Mesendoderm (in vitro differentiated cells): ENCODE measurements at places on chromosomes 6 and 20.

DNA sequence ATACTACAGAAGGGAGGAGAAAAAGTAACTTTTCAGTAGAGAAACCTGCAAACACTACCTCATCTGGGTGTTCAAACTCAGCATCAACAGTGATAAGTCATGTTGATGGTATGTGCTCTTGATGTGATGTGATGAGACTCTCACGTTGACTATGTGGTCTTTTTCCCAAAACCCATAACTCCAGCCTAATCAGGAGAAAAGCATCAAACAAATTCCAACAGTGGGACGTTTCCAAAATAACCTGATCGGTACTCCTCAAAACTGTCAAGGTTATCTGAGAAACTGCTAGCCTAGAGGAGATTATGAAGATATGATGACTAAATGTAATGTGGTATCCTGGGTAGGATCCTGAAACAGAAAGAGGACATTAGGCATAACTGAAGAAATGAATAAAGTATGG, 41.9 kb upstream of the TAB2 start:
- no peak overlapping the region for H3K27ac ChIP-seq
- H3K4me3 ChIP-seq, result no peak overlapping the region
- no peaks in the 10 kb centered on the region for H3K27me3 ChIP-seq
- H3K36me3 ChIP-seq, result no peaks in the 10 kb centered on the region
- H3K4me1 ChIP-seq, result no peaks in the 10 kb centered on the region

- no peak overlapping the region for H3K4me3 ChIP-seq
- no peak for DNase-seq
- H3K36me3 ChIP-seq, result no peaks in the 10 kb centered on the region
These were observed 24.1 kb upstream of the IPCEF1 start for GRCh38 chr6:154380741-154381140.

DNA sequence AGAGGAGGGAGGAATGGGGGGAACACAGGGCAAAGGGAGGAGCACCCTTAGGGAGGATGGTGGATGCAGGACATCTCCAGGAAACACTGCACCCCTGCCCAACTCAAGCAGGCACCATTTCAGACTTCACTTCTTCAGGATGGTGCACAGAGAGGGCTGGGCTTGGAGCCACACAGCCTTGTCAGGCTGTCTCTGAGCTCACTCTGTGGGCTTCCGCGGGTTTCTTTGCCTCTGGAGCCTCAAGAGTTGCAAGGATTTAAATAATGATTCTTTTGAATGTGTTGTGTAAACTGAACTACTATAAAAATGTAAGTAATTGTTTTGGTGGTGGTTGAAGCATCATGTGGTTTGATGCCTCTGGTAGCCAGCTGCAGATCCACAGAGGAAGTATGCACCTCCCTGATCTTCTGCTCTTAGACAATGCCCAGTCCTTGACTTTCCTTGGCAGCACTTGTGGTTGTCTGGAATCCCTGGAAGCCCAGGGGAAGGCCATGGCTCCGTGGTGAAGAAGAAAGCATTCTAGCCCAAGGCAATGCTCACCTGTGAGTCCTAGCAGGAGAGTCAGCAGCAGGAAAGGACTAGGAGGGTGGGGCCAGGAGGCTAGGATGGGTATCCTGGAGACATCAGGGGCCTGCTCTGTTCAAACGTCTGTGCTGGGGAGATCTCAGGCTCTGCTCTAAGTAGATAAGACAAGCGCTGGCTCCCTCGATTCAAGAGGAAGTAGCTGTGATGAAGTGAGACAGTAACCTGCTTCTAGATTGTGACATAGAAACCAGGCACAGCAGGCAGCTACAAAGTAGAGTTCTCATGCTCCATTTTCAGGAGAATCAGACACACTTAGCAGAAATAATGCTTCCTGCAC, 50.2 kb upstream of the SIRPG start:
- H3K4me1 ChIP-seq, result no peaks in the 10 kb centered on the region
- H3K4me3 ChIP-seq, result no peak overlapping the region
- H3K27ac ChIP-seq, result no peak overlapping the region
- H3K36me3 ChIP-seq, result no peaks in the 10 kb centered on the region
- H3K27me3 ChIP-seq, result no peaks in the 10 kb centered on the region

- H3K27me3 ChIP-seq, result no peaks in the 10 kb centered on the region
- H3K36me3 ChIP-seq, result no peaks in the 10 kb centered on the region
- DNase-seq, result peak; percentile 7
- H3K4me3 ChIP-seq, result no peak overlapping the region
- no peaks in the 10 kb centered on the region for H3K4me1 ChIP-seq
- no peak overlapping the region for H3K27ac ChIP-seq
These were observed 124.0 kb downstream of the PLCB1 start for GRCh38 chr20:8255945-8256632.

GRCh38 chr6:141359953-141360352, 772.8 kb upstream of the GJE1 start:
- H3K27ac ChIP-seq, result no peak overlapping the region
- no peaks in the 10 kb centered on the region for H3K36me3 ChIP-seq
- H3K27me3 ChIP-seq, result no peaks in the 10 kb centered on the region
- H3K4me1 ChIP-seq, result no peaks in the 10 kb centered on the region

- H3K4me1 ChIP-seq, result peaks cover 10% of the 10 kb centered on the region
- H3K27ac ChIP-seq, result no peak overlapping the region
- no peaks in the 10 kb centered on the region for H3K27me3 ChIP-seq
- no peaks in the 10 kb centered on the region for H3K36me3 ChIP-seq
These were observed 190.8 kb upstream of the BMP2 start for GRCh38 chr20:6576726-6577125.

DNA sequence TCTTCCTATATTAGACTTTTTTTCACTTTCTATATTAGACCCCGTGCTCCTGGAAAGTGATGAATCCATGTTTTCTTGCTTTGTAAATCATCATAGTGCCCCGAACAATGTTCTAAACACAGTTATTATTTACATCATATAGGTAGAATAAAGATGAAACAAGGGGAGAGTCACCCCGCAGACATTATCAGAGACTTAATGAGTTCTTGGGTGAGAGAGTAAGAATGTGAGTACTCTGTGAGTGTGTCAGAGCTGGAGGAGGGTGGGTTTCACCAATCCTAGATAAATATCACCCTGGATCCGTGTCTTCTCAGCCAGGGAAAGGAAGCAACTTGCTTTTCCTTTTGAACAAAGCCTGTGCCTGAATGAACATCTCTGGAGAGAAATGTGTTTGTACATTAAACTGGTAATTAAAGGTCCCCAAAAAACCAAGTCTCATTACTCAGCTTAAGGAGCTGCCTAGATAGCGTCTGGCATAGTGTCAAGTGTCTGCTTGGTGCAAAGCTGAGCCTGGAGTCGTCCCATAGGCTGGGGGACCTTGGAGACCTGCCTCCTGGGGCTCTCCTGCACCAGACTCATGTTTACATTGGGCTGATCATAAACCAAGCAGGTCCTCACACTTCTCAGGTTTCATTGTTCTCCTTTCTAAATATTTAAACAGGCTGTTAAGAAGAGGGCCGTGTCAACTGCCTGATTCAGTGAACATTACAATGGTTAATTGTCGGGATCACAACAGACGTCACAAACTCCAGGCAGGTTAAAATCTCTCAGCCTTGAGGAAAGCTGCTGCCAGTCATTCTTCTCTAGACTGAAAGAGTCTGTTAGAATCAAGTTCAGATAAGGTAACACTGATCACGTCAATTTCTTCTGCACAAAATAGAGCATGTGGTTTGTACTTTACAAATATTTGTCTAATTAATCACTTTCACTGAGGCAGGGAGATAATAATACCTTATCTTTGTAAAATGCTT, 179.7 kb upstream of the MYLIP start:
- peak; percentile 61 for DNase-seq
- peaks cover 2% of the 10 kb centered on the region for H3K4me1 ChIP-seq
- H3K4me3 ChIP-seq, result no peak overlapping the region
- no peak overlapping the region for H3K27ac ChIP-seq
- H3K36me3 ChIP-seq, result no peaks in the 10 kb centered on the region
- H3K27me3 ChIP-seq, result no peaks in the 10 kb centered on the region

DNA sequence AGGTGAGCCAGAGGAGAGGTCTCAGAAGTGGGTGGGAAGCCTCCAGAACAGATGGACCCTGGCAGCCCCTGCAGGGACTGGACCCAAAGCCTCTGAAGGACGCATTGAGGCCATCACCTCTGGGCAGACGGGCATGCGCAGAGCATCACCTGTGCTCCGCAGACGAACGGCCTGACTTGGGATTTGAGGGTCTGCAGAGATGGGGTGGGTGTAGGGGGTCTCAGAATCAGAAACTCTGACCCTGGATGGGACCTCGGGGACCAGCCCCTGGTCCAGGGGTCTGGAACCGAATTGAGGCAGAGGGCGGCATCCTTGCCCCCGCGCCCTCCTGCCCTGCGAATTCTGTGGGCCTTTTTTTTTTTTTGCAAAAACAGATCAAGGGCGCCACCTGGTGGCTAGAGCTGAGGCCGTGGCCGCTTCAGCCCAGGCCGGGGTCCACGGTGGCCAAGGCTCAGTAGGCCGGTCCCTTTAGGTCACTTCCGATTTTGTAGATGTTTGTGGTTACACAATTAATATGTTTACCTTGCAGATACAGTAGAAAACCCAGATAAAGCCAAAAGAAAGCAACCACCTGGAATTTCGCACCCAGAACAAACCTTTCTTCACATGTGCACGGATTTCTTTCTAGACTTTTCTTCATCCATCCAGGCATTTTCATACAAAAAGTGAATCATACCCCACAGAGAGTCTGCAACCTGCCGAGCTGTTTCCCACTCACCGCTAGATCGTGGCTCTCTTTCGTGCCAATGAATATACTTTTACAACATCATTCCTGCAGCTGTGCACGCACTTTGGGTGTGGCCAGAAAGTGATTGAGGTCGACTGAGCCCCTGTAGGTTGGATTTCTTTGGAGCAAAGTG, 25.9 kb downstream of the ZBP1 start:
- no peaks in the 10 kb centered on the region for H3K36me3 ChIP-seq
- DNase-seq, result peak; percentile 34
